Activated CD8-positive, alpha-beta memory T cell treated with anti-CD3 and anti-CD28 coated beads, Interleukin-2, amount 50 U/mL, for 48 hours (primary cell): ENCODE measurements at places on chromosomes 5 and 9.

- no peak for DNase-seq
Observed at GRCh38 chr9:94207781-94208180, 51.3 kb upstream of the ZNF169 start.

DNA sequence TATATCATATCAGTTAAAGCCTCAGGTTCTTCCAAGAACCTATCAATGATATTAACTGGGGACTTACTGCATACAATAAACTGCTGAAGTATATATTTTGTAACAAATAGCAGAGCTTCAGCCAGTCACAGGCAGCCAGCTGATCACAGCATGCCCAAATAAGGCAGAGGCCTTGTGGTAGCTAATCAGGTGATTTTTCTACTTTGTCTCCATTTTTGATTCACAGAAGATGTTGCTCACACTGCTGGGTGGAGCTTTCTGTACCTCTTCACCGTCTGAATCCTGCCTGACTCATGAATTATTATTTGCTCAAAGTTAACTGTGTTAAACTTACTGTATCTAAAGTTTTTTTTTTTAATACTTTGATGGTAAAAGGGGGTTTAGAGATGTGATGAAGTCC lies 357.4 kb downstream of the PSAT1 start:
- no peak for DNase-seq

DNA sequence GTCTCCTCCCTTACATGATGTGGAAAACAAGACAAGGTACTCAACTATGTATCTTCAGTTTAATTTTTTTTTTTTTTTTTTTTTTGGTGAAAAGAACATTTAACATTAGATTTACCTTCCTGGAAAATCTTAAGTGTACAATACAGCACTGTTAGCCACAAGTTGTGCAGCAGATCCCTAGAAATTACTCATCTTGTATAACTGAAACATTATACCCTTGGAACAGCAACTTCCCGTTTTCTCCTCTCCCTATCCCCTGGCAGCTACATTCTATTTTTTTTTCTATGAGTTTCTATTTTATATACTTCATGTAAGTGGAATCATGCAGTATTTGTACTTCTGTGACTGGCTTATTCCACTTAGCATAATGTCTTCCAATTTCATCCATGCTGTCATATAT lies 421.9 kb upstream of the FTMT start:
- no peak for DNase-seq

DNA sequence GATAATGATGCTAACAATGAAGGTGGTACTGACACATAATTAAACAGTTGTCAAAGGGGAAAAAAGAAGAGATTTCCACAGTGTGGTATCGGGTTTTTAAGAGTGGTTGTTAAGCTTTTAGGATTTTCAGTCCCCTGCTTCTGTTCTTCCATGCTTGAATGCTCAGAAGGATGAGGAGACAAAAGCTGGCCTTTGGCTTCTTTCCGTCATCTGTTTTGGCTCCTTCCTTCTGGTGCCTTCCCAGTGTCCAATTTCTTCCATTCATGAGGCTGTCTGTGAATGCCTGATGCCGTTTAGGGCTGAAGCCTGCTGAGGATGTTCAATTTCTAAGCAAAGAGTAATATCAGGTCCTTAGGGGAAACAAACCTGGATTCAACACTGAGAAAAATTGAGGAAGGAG lies 179.6 kb upstream of the GLRA1 start:
- DNase-seq, result no peak

DNA sequence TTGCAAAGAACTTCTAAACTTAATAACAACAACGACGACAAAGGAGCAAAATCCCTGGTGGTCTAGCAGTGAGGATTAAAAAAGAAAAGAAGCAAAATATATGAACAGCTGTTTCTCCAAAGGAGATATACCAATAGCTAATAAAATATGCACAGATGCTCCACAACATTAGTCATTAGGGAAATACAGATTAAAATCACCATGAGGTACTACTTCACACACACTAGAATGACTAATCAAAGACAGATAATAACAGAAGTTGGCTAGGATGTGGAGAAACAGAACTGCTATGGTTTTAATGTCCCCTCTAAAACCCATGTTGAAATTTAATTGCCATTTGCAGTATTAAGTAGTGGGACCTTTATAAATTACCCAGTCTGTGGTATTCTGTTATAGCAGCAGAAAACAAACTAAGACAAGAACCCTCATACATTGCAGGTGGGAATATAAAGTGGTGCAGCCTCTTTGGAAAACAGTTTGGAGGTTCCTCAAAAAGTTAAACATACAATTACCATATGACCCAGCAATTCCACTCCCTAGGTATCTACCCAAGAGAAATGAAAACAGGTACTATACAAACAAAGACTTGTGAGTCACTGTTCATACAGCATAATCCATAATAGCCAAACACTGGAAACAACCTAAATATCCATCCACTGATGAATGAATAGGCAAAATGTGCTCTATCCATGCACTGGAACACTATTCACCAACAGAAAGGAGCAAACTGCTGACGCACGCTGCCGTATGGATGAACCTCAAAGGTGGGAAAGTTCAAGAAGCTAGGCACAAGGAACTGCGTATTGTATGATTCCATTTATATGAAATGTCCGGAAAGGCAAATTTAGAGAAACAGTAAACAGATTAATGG lies 11.4 kb upstream of the DUSP1 start:
- no peak for DNase-seq

DNA sequence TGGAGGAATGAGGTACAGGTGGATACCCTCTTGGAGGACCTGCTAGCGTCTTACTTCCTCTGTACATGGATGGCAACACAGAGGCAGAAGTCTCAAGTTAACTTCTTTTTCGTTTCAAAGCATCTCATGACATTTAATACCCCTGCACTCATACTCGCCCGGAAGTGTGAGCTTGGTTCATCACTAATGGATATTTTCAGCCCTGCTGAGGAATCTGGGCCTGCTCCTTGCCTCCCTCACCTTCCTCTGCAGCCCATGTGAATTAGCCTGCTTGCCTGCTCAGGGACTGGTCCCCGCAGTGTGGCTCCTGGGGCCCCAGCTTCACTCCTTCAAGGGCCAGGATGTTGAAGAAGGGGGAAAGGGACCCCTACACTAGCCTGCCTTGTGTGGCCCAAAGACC lies 34.1 kb downstream of the GADD45G start:
- no peak for DNase-seq

- no peak for DNase-seq
Observed at GRCh38 chr5:2167671-2168070, 284.9 kb upstream of the IRX4 start.

GRCh38 chr9:28206280-28206679 lies 633.0 kb upstream of the C9orf72 start:
- DNase-seq, result no peak

DNA sequence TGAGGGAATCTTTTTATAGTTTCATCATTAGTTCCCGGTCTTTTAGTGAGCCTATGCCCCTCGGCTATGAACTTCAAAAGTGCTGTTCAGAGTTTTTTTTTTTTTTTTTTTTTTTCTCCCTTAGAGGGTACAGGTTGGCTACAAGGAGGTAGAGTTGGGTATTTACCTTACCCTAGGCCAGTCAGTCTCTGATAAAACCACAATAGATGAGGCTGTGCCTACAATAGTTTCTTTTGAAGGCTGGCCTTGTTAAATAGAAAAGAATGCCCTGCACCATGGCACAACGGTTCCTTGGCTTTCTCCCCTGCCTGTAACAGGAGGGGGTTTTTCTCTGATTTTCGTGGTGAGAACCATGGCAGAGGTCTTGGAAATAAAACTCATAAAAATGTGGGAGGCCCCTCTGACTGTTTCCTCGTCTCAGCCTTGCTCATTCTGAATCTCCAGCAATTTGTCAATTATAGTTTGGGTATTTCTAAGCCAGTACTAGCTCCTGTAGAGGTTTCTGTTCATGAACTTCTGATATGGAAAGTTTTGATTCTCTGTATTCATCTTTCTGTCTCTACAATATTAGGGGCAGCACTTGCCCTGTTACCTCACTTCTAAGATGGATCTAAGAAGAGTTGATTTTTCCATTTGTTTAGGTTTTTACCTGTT lies 152.0 kb downstream of the MTRR start:
- DNase-seq, result no peak

- no peak for DNase-seq
Observed at GRCh38 chr5:141780240-141780951, 97.8 kb downstream of the PCDH1 start.

- no peak for DNase-seq
Observed at GRCh38 chr9:124332361-124333202, 74.8 kb downstream of the NEK6 start.

- no peak for DNase-seq
Observed at GRCh38 chr5:95874246-95874645, 51.7 kb upstream of the GLRX start.

DNA sequence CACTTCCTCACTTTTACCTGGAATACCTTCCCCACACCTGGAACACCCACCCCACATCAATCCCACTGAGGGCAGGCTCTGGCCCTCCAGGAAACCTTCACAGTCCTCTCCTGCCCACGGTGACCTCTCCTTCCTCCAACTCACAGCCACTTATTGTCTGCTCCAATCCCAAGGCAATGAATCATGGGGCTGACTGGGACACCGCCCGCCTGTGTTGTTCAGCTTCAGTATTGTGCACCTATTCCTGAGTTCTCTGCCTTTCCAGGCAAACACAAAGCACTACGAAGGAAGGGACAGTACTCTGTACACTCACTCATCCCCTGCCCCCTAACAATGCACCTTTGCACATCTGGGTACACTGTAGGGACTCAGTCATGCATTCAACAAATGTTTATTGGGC lies 7.3 kb downstream of the PCDH1 start:
- DNase-seq, result no peak

GRCh38 chr9:29740518-29740917 lies 2167.2 kb upstream of the C9orf72 start:
- DNase-seq, result no peak

DNA sequence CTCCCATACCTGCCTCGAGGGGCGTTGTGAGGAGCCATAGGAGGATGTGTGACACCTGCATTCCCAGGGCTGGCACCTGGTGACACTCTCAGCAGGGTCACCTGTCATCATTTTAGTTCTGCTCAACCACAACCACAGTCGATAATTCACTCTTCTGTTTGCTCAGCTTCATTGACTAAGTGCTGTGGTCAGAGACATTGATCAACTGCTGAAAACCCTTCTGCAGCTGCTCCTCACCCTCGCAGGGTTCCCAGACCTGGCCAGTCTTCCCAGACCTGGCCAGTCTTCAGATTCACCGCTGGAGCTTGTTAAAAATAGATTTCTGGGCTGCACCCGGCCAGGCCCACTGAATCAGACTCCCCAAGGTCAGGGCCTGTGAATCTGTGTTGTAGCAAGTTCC lies 92.8 kb downstream of the MVB12B start:
- DNase-seq, result no peak

GRCh38 chr9:136978073-136978864 lies 965 bp downstream of the PTGDS start:
- DNase-seq, result peak; percentile 87

DNA sequence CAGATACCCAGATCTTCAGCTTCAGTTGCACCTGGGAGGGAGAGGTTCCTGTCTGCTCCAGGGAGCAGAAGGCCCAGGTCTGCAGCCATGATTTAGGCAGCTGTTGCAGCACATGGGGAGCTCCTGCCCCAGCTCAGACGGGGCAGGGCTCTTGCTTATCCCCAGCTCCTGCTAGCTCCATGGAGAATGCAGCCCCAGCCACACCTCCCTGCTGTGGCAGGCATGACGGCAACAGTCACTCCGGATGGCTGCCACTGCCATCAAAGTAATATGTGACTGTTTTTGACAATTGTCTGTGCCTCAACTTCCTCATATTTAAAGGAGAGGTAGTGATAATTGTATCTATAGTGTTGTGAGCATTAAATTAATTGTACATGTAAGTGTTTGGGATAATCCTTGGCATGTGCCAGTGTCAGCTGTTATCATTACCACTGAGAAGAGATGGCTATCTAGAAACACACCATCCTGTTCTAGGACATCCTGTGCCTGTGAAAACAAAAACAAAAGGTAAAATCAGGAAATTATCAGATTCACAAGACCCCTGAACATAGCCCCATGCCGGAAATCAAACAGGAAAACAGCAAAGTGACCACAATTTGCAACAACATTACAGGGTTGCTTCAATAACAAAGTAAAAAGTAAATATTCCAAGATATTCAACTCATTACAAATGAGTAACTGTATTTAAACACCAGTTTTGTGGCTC lies 1048.8 kb upstream of the ACO1 start:
- no peak for DNase-seq

DNA sequence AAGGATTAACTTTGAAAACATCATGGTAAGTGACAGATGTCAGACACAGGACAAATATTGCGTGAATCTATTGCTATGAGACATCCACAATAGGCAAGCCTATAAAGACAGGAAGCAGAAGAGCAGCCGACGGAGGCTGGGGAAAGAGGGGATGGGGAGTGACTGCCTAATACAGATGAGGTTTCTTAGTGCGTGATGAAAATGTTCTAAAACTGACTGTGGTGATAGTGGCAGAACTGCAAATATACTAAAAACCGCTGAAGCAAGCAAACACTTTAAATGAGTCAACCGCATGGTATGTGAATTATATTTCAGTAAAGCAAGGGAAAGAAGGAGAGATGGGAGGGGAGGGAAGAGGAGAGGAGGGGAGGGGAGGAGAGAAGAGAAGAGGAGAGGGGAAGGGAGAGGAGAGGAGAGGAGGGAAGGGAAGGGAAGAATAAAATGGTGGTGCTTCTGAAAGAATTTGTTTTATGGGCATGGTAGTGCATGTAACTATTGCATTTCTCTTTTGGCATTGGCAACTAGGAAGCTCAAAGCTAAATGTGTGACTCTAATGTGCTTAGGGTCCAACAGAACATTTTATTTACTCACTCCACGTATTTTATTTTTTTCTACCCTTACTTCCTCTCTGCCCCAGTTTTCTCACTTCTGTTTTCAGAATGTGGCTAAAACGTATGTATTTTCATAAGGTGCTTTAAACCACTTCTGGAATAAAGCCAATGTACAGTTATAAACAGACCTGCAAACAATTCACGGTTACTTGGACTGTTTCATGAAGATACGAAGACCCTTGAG lies 21.3 kb downstream of the AKNA start:
- DNase-seq, result no peak

DNA sequence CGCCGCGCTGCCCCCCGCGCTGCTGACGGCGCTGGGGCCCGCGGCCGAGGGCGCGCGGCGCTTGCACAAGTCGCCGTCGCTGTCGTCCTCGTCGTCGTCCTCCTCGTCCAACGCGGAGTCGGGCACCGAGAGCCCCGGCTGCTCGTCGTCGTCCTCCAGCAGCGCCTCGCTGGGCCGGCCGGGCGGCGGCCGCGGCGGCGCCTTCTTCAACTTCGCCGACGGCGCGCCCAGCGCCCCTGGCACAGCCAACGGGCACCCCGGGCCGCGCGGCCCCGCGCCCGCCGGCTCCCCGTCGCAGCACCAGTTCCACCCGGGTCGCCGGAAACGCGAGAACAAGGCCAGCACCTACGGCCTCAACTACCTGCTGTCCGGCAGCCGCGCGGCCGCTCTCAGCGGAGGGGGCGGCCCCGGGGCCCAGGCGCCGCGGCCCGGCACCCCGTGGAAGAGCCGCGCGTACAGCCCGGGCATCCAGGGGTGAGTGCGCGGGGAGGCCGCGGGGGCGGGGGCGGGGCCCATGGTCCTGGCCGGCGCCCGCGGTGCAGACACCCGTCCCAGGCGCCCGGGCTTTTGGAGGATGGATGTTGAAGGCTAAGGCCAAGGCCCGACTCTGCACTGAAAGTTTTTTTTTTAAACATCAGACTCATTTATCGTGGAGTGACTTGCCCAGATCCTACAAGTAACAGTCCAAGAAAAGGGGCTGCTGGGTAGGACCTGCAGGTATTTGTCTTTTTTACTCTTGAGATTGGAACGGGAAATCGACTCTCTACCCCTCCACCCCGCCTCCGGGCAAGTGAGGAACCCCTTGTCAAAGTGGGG lies 1.2 kb downstream of the TENT4A start:
- peak; percentile 69 for DNase-seq
